ENCODE measurements at places on chromosomes 1 and 21.

DNA sequence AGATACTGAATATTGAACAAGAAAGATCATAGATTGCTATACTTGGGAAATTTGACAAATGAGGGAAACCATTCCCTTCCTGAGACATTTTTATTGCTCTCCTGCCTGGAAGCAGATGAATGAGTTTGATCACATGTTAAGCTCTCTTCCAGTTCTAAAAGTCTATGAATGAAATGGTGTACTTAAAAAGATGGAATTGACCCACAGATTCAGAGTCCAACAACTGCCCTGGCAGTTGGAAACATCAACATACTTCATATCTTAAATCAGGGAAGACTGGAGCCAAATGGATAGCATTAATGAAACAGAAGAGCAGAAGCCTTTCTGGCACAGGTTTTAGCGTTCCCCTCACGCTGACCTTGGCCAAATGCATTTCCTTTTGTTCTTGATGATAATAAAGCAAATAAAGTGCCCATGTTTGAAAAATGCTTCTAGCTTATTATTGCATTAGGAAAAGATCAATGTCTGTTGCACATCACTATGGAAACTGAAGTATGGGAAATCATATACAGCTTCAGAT lies 142.6 kb downstream of the ESRRG start:
- DNase-seq: no peak

GRCh38 chr1:166944186-166944967 lies 31.0 kb downstream of the ILDR2 start:
- DNase-seq: peak; percentile 79

DNA sequence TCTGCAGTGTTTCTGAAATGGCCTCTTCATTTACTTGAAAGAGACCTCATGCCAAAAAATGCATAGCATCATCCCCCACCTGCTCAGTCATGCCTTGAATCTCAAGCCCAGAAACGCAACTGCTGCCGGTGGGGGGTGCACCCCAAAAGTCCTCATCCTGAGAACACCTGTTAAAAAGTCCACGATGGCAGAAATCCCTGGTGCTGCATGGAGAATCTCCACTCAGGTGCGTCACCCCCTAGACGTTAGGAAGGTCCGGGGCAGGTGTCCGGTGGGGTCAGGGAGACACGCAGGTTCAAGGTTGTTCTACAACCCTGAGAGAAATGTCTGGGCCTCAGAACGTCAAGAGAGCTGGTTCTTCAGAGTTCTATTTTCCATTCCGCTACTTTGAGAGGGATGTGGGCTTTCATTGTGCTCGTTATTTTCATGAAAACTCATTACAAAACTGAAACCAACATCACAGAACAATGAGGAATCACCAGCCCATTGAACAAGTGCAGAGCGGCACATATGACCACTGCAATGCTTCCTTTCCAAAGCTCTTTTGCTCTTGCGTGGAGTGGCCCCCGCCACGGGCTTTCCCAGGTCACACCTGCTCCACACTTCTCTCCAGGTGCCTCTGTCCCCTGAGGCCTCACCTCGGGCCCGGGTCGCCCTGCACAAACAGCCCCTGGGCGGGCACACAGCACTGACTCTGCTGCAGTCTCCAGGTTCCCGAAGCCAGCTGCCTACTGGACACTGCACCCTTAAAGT lies 201.9 kb downstream of the TOMM20 start:
- DNase-seq: no peak

- no peak for DNase-seq
These were observed 25.0 kb downstream of the PTGFRN start for GRCh38 chr1:116934586-116935207.

GRCh38 chr1:53346814-53347176 lies 18.9 kb upstream of the LRP8 start:
- no peak for DNase-seq

GRCh38 chr1:65343286-65343685 lies 33.9 kb downstream of the DNAJC6 start:
- DNase-seq: peak; percentile 31

GRCh38 chr1:172774561-172774960 lies 115.7 kb downstream of the FASLG start:
- DNase-seq: no peak

GRCh38 chr1:96488777-96489176 lies 232.8 kb upstream of the PTBP2 start:
- no peak for DNase-seq

DNA sequence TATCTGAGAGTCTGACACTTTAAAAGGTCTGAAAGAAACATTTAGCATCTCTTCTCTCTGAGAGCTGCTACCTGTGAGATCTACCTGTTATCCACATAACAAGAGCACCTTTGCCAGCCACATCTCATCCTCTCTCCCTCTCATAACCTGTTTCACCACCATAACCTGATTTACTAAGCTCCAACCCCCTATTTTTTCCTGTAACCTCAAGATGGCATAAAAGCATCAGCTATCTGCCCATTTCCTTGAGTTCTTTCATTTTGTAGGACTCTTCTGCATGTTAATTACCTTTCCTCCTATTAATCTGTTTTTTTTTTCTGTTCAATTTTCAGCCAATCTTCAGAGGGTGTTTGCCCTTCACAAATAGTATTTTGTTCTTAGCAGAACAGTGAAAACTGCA lies 136.5 kb upstream of the KCNK1 start:
- no peak for DNase-seq

- DNase-seq: peak; percentile 65
These were observed 28.6 kb upstream of the PLEKHG5 start for GRCh38 chr1:6519935-6520671.

DNA sequence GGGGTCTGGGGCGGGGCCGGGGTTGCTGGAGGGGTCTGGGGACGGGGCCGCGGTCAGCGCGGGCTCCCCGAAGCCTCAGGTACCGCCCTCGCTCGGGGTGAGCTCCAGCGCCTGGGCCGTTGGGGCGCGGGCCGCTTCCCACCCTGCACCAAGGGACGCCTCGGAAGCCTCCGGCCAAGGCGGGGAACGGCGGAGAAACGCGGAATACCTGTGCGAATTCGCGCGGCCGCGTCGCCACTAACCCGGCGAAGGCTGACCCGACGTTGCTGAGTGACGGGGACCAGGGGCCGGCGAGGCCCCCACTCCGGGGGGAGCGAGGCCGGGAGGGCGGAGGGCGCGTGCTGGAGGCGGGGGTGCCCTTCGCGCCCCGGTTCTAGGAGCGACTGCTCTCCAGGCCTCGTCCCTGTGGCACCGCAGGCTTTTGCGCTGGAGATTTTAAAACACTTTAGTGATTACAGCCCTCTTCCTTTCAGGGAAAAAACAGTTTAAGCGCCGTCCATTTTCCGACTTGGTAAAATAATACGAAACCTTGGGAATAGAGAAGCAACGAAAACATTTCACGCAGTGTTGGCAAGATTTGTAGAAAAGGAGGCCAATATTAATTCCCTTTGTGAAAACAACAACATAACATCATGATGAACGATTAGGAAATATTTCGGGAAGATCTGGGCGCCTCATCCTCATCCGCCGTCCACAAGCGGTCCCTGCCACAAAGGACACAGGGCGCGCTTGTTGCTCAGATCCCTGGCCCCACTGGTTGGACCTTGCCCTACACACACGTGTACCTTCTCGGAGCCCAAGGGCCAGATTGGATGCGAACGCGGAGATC lies 971 bp upstream of the GNG4 start:
- no peak for DNase-seq

DNA sequence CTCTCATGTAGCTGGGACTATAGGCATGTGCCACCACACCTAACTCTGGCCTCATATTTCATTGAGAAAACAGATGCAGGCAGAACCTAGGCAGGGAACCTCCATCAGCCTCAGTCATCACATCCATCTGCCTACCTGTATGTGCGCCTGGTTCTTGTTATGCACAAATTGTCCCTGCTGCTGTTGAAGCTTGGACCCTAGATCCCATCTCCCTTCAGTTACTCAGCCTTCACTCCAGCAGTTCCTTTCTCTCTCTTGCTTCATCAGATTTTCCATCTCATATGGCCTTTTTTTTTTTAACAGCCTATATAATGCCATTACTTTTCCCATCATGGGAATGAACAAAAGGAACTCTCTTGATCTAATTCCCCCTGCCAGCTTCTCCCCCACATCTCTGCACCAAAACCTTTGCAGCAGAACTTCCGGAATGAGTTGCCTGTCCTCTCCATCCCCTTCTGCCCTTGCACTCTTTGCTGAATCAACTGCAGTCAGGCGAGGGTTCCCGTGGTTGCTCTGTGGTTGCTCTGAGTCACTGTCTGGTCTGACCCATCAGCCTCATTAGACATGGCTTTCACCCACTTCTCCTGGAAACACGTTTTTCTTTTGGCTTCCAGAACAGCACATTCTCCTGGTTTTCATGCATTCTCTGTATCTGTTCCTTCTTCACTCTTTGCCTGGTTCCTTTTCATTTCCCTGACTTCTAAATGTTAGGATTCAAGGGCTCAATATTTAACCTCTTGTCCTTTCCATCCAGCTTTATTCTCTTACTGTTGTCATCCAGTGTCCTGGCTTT lies 41.5 kb downstream of the UBE4B start:
- DNase-seq: peak; percentile 99

- no peak for DNase-seq
These were observed 248.4 kb downstream of the RHOU start for GRCh38 chr1:228983661-228984060.

- no peak for DNase-seq
These were observed 13.3 kb upstream of the FHAD1 start for GRCh38 chr1:15233689-15234088.

Data from brain microvascular endothelial cell (primary cell).